ENCODE measurements at places on chromosomes 7 and 10.
A peak's percentile ranks its signal among the peaks of the same experiment; 100 is the strongest.

DNA sequence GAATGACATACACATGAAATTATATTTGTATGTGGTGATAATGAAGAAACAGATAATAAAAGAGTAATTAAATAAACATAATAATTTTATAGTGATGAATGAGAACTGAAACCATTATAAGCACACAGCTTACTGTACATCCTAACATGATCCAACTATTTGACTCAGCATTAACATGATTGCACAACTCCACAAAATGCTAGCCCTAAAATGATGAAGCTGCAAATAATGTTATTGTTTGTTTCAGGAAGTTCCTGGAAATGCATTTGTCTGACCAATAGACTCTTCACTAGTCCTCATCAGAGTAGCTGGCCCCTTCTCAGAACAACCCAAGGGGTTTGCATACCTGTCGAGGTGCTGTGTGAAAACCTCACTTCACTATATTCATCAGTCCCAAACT lies 115.5 kb downstream of the RTKN2 start:
- peak; percentile 36 for DNase-seq

- peak; percentile 54 for DNase-seq
These were observed 66.3 kb downstream of the CREB5 start for GRCh38 chr7:28478656-28479055.

GRCh38 chr7:74400420-74401136 lies 53.1 kb upstream of the GTF2IRD1 start:
- no peak for DNase-seq

DNA sequence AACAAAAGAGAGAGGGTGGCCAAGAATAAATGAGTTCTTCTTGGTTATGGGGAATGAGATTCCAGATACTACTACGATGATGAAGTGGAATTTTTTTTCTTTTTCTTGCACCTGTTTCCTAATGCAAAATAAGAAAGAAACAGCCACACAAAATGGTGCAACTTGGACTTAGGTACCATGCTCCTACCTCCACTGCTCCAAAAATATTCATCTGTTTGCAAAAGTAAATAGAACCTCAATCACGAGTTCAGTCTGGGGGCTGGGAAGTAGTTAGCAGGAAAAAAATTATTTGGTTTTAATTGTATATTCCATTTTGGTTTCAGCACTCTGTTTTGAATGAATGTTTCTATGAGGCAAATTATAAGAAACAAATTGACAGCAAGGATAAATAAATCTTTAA lies 73.5 kb downstream of the SLC25A13 start:
- DNase-seq = no peak

DNA sequence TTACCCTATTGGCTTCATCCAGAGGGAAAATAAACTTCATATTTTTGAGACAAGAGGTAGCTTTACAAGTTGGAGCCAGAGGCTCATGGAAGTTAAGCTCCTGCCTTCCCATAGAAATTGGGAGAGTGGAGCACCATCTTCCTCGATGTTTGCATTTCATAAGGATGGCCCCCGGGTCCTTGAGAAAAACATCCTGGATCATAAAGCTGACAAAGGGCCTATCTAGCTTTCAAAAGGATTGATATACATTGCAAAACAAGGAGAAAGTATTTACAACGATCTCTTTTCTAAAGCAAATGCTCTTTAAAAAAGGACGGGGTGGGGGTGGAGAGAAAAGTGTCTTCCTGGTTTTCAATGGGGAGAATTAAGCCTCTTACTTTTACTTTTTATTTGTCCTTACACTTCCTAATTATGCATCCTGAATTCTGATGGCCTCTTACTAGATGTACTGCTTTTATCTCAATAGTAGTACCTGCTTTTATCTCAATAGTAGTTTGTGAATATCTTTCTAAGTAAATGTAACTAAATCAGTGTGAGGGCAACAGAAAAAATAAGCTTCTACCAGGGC lies 65.6 kb downstream of the PTPRZ1 start:
- no peak for DNase-seq

DNA sequence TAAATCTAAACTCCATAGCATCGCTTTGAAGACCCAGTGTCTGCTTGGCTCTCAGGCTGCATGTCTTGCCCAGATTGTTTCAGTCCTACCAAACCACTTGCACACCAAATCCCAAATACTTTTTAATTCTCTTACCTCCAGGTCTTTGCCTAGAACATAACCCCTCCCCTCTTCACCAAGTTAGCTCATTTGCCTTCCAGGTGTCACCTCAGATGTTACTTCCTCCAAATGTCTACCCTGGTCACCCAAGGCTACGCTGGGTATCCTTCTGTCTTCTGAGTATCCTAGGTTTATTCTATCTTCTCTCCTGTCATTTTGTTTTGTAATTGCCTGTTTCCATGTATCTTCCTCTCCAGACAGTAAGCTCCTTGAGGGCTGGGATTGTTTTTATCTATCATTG lies 11.1 kb downstream of the SLC25A28 start:
- DNase-seq = no peak

- DNase-seq = peak; percentile 63
These were observed 17.6 kb upstream of the FAM221A start for GRCh38 chr7:23662124-23662983.

GRCh38 chr7:6262221-6262620 lies 10.2 kb downstream of the CYTH3 start:
- no peak for DNase-seq

DNA sequence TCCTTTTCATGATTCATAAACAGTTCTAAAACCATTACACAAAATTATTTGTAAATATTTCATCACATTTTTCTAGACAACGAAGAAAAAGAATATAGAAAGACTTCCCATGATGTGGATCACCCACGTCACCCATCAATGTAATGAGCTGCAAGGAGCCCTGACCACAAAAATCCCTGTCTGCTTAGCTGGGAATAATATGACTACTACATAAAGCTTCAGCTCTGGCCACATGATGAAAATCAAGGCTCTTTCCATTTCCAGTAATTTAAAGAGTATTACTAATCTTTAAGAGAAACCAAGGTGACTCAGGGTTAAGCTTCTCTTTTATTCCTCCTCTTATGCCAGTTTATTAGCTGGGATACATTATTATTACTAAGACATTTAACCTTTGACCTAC lies 180.8 kb upstream of the CACNA2D1 start:
- peak; percentile 93 for DNase-seq

- no peak for DNase-seq
These were observed 28.5 kb downstream of the ZNF33B start for GRCh38 chr10:42609872-42610271.

DNA sequence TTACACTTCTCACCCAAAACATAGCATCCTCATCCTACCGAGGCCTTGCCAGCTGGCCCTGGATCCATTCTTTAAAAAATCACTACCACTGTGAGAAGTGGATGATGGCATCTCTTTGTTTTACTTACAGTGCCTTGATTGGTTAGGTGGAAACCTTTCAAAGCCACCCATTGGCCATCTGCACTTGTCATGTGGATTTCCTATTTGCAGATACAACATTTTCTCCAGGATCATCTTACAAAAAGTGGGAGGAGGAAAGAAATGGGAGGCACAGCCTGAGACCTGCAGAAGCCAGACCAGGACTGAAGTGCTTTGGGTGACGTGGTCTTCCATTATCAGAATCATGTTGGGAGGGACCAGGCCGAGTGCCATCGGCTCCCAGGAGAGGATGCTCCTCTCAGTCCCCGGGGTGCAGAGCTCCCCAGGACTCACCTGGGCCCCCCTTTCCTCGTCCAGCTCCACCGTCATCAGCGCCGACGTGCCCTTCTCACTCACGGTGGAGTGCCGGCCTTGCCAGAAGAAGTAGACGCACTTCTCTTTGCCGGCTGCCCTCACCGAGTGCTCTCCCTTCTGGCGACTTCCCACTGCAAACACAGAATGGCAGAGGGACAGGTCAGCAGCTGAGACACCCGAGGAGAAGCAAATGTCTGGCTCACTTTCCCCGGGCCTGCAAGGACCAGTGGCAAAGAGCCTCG lies 161.2 kb downstream of the SVIL start:
- no peak for DNase-seq

GRCh38 chr10:114279901-114280644 lies 41.0 kb downstream of the VWA2 start:
- DNase-seq = no peak

GRCh38 chr10:62015994-62016393 lies 114.5 kb downstream of the ARID5B start:
- peak; percentile 39 for DNase-seq

DNA sequence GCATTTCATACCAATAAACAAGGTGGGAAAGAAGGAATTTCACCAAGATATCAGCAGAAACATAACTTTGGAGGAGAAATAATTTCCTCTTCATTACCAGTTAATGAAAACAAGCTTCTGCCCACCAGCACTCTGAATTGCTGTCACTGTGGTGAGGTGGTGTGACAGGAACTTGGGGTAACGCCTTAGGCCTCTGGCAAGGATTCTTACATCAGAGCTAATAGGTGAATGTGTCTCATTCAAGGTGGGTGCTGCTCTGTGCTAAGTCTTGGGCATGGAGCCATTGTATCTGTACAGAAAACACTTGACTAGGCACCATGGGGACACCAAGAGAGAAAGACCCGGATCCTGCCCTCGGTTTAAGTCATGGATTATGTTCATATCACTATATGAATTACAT lies 8.3 kb upstream of the LOXL4 start:
- no peak for DNase-seq

- DNase-seq = no peak
These were observed 91.7 kb downstream of the COL13A1 start for GRCh38 chr10:69893271-69893900.

DNA sequence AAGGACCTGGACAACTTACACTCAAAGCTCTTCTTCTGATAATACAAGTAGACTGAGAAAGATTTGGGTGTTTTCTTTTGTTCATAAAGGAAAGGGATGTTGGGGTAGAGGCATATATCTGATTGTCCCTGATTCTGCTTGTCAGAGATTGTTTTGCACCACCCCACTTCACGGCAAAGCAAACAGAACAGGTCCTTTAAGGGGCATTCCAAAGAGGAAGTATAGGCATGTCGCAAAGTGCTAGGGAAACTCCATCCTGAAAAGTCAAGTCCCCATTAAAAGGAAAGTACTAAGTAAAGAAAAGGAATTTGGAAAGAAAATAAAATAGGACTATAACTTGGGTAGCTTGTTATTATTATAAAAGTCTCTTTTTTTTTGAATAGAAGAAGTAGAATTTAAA lies 233.0 kb downstream of the DNAJB9 start:
- no peak for DNase-seq

DNA sequence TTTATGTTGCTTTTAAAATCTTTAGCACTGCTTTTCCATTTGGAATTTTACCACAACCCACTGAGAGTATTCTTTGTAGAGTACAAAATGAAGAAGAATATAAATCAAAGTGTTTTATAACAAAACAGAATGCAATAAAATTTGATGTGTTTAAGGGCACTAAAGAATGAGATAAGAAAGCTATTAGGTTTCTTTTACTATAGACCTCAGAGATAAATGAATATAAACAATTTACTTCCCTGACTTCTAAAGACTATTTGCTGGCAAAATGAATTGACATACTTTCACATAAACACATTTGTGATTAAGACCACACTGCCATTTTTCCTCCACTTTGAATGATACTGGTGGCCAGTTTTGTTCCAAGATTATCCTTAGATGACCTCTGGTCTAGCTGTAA lies 124.5 kb downstream of the ITGA8 start:
- no peak for DNase-seq

- DNase-seq = peak; percentile 72
These were observed 59.2 kb upstream of the OIT3 start for GRCh38 chr10:72834183-72834825.

- DNase-seq = no peak
These were observed 5.9 kb upstream of the ASL start for GRCh38 chr7:66069732-66070131.

DNA sequence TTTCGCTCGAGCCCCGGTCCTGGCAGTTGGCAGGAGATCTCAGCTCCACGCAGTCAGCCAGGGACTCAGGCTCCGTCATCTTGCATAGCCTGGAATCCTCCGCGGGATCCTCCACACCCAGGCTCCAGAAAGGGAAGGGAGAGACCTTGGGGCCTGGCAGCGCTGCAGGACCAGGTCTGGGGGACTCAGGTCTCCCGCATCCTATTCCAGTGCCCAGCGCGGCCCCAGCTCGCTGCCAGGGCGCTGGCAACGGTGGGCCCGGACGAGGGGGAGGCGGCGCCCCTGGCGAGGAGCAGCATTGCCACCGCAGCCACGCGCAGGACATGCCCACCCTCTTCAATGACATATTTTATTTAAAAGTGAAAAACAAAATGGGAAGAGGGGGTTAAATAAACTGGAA lies 83.4 kb downstream of the LANCL2 start:
- DNase-seq = no peak

DNA sequence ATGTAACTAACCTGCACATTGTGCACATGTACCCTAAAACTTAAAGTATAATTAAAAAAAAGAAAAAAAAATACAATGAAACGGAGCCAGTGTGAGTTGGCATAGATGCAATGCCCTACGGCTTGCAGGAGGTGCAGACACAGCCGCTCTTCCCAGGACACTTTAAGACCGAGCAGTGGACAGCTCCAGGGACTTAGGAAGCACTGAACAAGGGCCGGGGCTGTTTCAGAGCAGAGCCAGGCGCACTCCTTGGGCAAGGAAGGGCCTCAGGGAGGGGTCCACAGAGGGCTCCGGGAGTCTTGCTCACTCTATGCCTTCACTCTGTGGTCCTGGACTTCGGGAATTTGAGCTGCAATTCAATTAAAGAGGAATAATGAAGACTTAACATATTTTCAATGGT lies 355.3 kb downstream of the TCERG1L start:
- no peak for DNase-seq

- DNase-seq = no peak
These were observed 47.9 kb upstream of the CNPY1 start for GRCh38 chr7:155594163-155594732.

DNA sequence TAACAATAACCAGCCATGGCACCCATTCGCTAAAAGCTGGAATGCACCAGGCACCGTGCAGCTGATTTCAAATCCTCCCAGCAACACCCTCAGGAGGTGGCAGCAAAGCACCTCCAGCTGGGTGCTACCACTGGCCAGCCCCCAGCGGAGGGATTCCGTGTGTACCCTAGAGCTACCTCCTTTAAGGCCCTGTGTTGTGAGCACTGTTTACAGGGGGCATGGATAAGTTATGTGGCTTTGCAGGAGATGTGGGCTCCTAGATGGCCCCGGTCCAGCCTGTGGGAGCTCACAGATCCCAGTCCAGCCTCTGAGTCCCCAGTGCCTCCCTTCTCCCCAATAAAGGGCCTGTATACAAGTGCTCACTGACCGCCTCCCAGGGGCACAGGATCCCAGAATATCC lies 27.1 kb downstream of the TNRC18 start:
- DNase-seq = no peak

DNA sequence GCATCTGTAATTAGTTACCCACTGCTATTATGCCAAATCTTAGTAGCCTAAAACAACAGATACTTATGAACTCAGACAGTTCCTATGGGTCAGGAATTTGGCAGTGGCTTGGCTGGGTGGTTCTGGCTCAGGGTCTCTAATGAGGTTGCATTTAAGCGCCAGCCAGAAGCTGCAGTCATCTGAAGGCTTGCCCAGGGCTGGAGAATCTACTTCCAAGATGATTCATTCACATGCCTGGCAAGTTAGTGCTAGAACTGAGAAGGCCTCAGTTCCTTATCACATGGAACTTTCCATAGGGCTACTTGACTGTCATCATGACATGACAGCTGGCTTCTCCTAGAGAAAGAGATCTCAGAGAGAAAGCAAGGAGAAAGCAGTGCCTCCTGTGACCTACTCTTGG lies 121.3 kb downstream of the AVL9 start:
- DNase-seq = peak; percentile 80
